ENCODE measurements at places on chromosomes 16 and 17.

- peak; percentile 2 for DNase-seq
Observed at GRCh38 chr17:8542599-8543502, 87.7 kb downstream of the MYH10 start.

DNA sequence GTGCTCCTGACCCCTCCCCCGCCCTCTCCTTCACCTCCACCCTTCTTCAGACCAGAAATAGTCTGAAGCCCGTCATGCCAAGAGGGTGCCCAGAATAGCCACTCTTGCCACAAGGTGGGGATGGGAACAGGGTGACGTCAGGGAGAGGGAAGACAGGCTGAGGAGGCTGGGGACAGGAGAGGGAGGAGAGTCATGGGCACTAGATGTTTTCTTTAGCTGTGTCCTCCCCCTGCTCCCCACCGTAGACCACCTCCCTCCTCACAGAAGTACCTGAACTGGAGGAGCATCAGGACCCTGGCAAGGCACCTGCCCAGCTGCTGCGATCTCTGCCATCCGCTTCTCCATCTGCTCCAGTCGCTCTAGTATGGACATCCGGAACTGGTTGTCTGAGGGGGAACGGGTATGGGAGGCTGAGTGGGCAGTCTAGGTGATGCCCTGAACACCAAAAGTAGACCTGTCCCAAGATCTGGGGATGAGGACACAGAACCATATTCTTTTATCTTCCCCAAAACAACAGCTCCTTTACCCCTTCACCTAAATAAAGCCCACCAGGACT is 6.6 kb upstream of the SPAG7 start:
- no peak for DNase-seq

DNA sequence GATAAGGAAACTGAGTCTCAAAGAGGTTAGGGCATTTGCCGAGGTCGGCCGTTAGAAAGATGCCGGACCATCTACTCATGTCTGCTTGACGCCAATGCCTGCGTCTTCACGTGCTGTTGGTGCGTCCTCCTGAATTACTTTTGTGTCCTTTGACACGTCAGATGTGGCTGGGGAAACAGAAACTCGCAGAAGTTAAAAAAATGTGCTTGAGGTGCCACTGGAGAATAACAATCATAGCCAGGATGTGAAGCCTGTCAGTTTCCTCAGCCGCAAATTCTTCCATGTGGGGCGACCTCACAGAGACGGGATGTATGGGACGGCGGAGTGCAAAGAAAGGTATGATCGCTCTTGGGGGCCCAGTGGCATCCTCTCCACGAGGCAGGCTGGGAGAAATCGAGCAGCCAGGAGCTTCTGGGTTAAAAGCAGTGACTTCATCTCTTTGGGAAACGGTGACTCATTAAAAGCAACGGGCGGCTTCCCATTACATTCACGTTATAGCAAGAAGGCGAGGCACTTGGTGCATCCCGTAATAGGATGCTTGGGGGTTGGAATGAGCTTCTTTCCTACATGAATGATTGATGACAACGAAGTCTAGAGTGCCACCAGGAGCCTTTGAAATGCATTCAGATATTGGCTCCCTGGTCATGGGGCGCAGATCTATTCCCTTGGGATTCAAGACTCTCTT is 67.8 kb downstream of the BMERB1 start:
- no peak for DNase-seq

- no peak for DNase-seq
Observed at GRCh38 chr17:41419716-41420115, 4.7 kb downstream of the KRT37 start.

All from NCI-H1436 (cell line).